Activated gamma-delta T cell treated with Interleukin-2 at 50 U/mL for 16 hours (primary cell): ENCODE measurements at places on chromosomes 16 and 17.

DNA sequence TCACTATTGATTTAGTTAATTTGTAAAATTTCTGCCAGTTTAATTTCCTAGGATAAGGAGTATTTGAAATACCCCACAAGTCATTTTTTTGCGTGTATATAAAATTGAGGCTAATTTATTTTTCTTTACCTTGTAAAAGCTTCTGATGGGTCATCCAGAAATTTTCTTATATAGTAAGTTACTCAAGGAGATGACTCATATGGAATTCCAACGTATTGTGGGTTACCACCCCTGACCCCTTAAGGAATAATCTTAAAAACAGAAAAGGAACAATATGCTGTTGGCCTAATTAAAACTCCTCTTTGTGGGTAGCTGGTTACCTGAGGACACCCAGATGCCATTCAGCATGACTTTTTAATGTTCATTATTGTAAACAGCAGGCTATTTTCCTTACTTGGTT lies 13.6 kb downstream of the HEATR6 start:
- no peak for DNase-seq

DNA sequence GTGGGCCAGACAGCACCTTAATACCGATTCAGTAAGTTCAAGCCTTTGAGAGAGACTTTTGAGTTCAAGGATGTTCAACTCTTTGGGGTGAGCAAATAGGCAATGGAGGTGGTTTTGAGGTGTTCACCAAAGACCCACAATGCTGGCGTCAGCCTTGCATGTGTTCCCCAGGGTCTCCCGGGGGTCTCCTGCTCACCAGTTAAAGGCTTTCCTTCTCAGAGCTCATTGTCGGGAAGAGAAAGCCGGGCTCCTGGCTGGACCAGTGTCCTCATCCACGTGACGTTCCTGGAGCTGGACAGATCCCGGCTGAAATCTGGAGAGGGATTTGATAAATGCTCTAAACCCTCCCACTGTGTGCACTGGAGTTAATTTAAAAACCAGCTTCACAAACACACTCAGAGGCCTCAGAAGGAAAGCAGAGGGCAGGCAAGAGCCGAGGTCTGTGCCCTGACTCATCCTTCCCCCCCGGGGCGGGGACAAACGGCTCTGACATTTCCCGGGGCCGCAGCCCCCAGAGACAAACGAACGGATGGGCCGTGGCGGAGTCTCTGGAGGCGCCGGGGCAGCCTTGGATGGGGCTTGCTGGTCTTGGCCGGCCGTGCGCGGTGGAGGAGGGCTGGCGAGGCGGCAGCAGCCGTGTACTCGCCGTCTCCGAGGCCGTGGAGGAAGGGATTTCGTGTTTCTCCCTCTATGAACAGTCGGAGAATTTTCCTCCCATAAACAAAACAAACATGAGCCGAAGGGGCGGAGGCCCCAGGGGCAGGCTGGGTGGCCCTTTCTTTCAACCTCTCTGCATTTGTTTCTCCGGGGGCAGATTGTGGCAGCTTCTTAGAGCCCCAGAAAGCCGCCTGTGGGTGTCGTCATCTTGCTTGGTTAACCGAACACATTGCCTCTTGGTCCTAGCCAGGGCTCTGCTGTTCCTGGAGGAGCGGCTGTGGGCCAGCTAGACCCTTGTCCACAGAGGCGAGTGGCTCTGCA lies 94.2 kb downstream of the NTN1 start:
- peak; percentile 46 for DNase-seq

- DNase-seq = peak; percentile 58
Observed at GRCh38 chr17:67993153-67993997, 2.9 kb downstream of the C17orf58 start.

GRCh38 chr17:44000141-44000860 lies 4.1 kb upstream of the NAGS start:
- no peak for DNase-seq

- DNase-seq = no peak
Observed at GRCh38 chr17:49504369-49504768, 9.3 kb downstream of the NGFR start.

DNA sequence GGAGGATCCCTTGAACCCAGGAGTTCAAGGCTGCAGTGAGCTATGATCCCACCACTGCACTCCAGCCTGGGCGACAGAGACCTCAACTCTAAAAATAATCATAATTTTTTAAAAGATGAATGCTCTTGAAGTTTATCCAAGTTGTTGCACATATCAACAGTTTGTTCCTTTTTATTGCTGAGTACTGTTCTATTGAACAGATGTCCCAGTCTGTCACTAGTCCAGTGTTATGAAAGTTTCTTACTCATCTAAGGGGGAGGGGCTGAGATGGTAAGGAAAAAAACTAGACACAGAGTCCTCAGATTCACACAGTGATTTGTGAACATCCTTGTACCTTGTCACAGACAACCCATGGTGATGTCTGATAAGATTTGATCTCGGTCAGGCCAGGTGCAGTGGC lies 3.9 kb downstream of the ACAP1 start:
- DNase-seq = no peak
